ENCODE measurements at places on chromosomes 16 and 17.

DNA sequence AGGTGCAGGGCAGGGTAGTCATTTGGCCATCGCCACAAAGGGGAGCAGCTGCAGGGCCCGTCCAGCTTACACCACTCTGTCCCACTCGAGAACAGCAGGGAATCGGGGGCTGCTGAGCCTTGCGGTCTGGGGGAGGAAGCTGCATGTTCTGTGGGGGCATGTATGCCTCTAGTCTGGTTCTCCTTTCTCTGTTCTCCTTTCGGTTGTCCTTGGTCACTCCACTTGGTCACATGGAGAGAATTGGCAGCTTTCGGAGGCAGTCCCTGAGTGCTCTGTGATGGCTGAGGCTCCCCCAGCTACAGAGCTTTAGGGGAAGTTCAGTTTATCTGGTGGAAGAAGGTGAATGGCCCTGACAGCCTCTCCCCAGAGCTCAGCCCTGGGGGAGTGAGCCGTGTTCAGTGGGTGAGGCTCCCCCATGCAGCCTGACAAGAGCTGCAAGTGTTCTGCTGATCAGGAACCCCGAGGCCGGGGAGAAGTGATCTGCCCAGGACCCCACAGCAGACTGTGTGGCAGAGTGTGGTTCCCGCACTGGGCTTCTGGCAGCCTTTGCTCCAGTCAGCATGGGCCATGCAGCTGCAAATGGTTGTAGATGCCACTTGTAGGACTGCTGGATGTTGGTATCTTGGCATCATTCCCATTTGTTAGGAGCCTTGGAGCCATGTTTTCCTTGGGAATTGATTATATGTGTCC, 22.3 kb upstream of the SMPD3 start:
- DNase-seq = no peak

- DNase-seq = no peak
Observed at GRCh38 chr16:64159976-64160375, 961.9 kb downstream of the CDH11 start.

DNA sequence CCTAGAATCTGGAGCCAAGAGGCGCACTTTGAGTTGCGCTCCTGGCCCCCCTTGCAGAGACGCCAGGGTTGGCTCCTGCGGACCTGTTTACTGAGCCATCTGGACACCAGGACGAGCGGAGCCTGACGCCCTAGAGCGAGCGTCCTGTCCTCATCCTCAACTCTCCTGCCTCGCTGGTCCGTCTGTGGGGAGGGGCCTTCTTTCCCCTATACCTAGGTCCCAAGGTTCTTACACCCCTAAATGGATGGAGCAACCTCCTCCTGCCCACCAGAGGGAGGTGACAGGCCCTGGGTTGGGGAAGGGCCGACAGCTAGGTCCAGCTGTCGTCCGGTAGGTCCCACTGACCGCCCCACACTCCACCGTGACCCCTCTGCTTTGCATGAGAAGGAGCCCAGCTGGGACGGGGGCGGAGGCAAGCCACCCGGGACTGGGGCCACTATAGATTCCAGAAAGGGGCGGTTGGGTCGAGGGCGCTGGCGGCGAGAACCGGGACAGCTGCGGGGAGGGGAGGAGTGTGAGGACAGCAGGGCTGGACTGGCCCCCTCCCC, 3.1 kb upstream of the LHX1 start:
- DNase-seq = no peak

DNA sequence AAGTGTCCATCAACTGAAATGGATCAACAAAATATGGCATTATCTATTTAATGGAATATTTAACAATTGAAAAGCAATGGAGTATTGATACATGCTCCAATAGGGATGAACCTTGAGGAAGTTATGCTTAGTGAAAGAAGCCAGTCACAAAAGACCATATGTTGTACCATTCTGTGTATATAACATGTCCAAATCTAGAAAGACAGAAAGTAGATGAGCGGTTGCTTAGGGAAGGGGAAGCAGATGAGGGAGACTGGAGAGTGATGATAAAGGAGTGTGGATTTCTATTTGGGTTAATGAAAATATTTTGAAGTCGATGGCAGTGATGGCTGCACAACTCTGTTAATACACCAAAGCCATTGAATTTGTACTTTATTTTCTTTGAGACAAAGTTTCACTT, 8.5 kb upstream of the ERN1 start:
- no peak for DNase-seq

GRCh38 chr16:4142268-4142667, 26.0 kb upstream of the ADCY9 start:
- no peak for DNase-seq

GRCh38 chr17:34572483-34572882, 6.9 kb upstream of the TMEM132E start:
- no peak for DNase-seq

DNA sequence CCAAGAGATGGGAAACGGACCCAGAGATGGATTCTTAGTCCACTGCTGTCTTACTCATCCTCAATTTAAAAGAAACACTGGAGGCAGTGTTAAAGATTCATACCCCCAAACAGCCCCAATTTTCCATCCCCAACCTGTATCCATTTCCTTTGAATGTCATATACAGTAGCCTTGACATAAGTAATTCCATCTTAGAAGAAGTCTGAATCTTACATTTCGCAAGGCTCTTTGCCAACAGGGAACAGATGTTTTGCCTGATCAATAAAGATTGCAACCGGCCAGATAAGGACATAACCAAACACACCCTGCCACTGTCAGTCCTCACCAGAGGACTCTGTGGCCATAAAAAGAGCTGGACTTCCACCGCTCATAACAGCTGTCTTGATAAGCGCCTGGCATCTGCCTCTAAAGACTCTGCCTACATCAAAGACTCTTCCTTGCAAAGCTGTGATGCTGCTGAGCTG, 59.0 kb upstream of the MED9 start:
- DNase-seq = no peak

DNA sequence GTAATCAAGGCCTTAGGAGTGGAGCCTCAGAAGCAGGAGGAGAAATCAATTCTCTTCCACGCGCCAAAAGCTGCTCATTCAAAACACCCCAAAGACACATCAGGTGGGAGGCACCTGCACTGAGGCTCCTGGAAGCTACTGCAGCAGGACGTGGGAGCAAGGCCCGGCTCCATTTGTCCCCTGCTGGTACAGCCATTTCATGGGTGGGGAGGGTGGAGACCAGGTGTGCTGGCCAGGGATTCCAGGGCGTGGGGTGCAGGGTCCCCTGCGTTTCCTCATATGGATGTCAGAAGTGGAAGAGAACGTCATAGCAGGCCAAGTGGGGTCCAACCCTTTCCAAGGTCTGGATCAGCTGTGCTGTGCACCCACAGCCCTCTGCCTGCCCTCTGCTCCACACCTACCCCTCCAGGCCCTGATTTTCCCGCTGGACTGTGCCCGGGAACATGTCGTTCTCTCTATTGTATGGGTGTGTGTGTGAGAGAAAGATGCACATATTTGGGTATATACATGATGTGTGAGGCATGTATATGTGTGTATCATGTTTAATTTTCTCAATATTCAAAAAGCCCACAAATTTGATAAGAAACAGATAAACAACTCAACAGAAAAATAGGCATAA, 39.2 kb upstream of the CBX4 start:
- DNase-seq = no peak

- no peak for DNase-seq
Observed at GRCh38 chr17:36030956-36031355, 13.2 kb upstream of the CCL23 start.

DNA sequence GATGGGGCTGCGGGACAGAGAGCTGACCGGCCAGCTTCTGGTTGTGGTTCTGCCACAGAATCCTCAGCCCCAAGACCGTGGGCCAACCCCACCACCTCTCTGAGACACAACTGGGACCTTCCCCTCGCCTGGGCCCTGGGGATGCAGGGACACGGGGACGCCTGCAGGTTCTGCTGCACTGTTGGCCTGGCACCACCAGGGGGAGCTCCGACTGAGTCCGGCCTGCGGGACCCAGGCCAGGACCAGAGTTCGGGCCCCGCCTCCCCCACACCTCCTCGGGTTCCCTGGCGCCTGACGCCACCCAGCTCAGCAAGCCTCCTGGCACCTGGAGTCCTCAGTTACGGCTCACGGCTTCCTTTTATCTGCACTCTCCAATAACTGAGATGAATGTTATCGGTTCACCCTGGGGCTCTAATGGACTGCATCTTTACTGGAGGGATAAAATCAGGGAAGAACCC, 27.3 kb downstream of the TBC1D16 start:
- no peak for DNase-seq

- DNase-seq = no peak
Observed at GRCh38 chr17:28957992-28958355, 6.7 kb upstream of the PHF12 start.

GRCh38 chr16:11553371-11553770, 33.3 kb downstream of the LITAF start:
- DNase-seq = no peak

GRCh38 chr17:78924481-78925151, 571 bp downstream of the TIMP2 start:
- no peak for DNase-seq

GRCh38 chr17:13256545-13256944, 238.7 kb upstream of the ELAC2 start:
- DNase-seq = no peak

DNA sequence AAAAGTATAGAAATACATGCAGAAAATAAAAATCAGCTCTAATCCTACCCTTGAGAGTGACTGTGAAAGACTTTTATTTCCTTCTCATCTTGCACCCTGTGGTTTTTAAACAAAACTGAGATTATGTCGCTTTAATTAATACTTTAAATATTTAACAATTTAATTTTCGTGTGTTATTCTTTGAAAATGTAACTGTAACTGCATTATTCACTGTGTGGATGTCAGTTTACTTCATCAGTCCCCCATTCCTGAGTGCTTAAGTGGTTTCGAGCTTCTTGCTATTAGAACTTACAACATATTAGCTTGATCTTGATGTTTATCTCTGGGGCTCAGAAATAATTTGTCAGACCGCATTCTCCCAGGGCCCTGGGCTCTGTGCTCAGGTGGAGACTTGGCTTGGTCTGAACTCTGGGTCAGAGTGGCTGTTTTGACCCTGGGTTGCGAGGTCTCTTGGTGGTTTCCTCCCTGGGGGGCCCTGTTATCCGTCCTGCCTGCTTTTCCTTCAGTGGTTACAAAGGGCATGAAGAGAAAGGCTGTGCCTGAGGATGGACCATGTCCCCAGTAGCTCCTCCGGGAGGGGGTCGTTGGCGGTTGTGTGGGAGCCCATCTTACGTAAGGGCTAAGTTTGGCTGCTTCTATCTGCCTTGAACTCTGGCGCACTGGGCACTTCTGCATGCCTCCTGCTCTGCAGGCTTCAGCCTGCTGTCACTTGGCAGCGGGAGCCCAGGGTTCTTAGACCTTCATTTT, 25.7 kb downstream of the AKAP1 start:
- DNase-seq = no peak

DNA sequence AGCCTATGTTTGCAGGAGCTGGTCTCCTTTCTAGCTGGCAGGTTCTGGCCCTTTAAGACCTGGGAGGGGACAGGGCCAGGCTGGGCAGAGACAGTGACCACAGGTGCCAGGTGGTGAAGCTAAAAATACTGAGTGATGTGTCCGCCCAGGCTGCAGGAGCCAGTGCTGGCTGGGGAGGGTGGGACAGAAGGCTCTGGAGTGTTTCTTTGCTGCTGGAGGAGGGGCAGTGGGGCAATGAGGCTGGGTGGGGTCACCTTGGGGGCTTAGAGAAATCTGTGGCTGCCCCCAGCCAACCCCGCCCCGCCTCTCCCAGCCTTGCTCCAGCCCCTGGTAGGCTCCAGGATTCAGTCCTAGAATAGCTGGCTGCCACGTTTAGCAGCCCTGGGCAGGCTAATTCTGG, 30.4 kb upstream of the SBK1 start:
- no peak for DNase-seq

DNA sequence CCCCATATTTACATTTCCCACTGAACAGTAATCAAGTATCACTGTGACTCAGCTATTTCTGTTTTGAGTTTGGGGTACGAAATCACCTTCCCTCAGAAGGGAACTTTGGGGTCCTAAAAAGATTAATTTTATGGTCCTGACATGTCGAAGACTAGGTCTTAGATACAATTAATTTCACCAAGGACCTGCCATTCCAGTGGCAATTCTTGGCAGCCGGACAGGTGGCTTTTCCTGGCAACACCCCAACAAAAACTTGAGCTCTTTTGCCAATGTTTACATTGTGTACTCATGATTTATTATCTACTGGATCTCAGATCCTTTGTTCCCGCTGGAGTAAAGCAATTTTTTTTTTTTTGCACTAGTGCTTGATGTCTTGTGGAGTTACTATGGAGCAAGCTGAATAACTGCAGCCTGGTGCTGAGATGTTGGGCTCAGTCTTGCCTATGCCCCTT, 14.4 kb downstream of the SLFN5 start:
- DNase-seq = no peak

GRCh38 chr17:752620-753219, 656 bp upstream of the GEMIN4 start:
- DNase-seq = no peak

DNA sequence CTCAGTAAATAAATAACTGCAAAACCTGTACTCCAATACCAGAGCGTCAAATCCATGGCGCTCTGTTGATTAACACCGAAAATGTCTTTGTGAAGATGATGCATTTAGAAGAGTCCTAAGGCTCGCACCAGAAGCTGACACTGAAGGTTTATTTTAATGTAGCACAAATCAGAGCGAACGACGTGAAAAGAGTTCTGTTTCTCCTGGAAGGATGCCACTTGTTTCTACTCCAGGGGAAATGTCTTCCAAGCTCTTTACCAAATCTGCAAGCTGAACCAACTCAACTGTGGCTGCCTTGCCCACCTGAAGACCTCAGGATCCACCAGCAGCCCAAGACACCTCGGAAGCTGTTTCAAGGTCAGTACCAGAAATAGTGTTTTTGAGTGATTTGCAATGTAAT, 194.4 kb upstream of the MAF start:
- no peak for DNase-seq

GRCh38 chr17:77233635-77234334, 93.0 kb downstream of the SEC14L1 start:
- no peak for DNase-seq

DNA sequence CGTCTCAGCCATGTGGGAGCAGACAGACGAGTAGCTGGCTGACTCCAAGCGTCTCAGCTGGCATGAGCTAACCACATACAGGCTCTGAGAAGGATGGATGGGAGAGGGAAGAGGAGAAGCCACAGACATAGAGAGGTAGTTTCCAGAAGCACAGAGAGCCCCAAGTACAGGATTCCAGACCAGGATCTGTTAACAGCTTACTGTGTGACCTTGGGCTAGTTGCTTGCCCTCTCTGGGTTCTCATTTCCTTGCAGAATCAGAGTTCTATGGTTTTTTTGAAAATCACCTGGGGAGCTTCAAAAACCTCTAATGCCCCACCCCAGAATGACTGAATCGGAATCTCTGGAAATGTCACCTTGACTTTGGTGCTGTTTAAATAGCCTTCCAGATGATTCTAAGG, 60.2 kb downstream of the ABCC6 start:
- no peak for DNase-seq

DNA sequence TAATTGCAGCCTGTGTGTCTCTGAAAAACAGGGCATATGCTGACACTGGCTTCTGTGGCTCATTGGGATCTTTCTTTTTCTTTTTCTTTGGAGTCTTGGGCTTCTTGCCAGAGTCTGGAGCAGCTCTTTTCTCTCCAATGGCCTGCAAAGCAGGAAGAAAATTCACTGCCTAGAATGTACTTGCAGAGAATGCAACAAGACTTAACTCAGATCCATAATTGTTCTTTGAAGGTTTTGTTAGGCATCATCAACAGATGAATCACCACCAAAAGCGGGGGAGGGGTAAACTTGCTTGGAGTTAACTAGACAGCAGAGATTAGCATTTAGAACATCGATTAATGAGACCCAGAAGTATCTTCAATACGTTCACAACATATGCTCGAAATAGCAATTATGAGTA, 100.9 kb downstream of the TOX3 start:
- no peak for DNase-seq
